ENCODE measurements at places on chromosomes 5 and 9.

DNA sequence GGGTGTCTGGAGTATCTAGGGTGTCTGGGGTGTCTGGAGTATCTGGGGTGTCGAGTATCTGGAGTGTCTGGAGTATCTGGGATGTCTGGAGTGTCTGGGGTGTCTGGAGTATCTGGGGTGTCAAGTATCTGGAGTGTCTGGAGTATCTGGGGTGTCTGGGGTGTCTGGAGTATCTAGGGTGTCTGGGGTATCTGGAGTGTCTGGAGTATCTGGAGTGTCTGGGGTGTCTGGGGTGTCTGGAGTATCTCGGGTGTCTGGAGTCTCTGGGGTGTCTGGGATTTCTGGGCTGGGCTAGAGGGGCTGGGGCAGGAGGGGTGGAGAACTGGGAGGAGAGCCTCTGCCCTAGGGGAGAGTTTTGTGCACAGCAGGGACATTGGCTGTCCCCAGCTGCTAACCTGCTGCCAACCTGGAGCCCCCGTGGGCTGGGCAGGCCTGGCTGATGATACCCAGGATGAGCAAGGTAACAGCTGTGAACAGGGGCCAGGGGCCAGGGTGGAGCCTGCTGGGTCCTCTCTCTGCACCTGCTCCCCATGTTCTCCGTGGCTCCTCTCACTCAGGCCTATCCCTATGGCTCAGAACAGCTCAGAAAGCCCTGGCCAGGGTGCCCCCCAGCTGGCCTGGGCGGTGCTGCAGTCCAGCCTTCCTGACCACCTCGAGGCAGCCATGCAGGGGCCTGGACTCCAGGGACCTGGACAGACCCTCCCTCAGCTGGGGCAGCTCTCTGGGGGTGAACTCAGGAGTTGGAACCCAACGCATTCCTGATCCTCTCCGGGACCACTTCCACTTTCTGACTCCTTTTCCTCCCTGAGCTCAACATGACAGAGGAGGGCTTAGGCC, 29.9 kb downstream of the LHX3 start:
- peak; percentile 91 for DNase-seq

GRCh38 chr5:87231037-87231808, 36.5 kb upstream of the RASA1 start:
- no peak for DNase-seq

DNA sequence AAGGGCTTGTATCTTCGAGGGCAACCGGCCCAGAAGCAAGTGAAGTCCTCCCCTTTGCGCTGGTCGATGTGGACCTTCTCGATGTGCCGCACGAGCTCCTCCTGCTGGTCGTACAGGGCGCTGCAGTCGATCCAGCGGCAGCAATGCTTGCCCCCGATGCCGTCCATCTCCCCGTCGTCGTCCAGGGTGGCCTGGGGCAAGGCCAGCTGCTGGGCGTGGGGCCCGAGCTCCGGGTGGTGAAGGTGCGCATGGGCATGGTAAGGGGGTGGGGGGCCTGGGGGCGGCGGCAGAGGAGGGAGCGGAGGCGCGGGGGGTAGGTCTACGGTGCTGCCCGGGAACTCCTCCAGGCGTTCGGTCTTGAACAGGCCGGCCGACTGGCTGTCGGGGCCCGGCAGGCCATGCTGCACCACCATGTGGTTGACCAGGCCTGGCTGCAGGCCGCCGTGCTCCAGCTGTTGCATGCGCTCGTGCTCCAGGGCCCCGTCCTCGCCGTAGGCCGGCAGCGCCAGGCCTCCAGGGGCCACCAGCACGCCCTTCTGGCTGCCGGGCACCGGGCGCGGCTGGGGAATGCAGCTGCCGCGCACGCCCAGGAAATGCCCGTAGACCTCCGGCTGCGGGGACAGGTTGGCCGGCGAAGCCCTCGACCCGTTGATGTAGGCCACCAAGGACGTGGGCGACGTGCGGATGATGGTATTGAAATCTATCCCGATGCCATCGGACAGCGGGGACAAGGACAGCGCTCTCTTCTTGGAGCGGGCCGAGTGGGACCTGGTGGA, 181.8 kb downstream of the GLIS3 start:
- peak; percentile 30 for DNase-seq

GRCh38 chr5:26579712-26580111, 458.7 kb downstream of the CDH9 start:
- DNase-seq, result no peak

GRCh38 chr9:127293328-127293727, 28.8 kb downstream of the GARNL3 start:
- no peak for DNase-seq
